Activated naive CD4-positive, alpha-beta T cell treated with anti-CD3 and anti-CD28 coated beads, Interleukin-2, amount 10 ng/mL, durations not matched to agents 7 days and 5 days (primary cell): ENCODE measurements at places on chromosomes 4 and X.

- peak; percentile 79 for DNase-seq
These were observed 42.9 kb upstream of the HS3ST1 start for GRCh38 chr4:11471618-11472017.

GRCh38 chr4:98522636-98523395, 135.6 kb downstream of the TSPAN5 start:
- DNase-seq = no peak

DNA sequence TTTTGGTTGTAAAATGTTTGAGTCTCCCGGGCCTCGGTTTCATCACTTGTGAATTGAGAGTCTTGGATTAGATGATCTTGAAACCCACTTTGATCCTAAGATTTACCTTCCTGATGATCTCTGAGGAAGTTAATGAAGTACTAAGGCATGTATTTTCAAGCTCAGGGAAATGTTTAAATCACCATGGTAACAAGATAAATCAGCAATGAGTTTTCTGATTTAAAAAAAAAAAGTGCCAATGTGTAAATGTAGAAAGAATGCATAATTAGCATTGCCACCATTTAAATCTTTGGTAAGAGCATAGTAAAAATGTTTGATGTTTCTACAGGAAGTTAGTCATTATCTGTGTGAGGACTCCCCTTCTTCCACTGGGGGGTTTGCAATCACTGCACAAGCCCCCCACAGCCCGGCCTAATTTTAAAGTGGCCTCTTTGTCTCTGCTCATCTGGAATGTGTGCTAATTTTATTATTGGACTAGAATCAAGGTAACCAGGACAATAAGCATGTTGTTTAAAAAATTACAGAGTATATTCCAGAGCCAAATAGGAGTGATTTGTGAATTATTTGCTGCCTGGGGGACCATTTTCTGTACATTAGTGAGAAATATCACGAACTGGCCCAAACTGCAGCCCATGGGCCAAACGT, 93.6 kb downstream of the SLC34A2 start:
- DNase-seq = no peak

DNA sequence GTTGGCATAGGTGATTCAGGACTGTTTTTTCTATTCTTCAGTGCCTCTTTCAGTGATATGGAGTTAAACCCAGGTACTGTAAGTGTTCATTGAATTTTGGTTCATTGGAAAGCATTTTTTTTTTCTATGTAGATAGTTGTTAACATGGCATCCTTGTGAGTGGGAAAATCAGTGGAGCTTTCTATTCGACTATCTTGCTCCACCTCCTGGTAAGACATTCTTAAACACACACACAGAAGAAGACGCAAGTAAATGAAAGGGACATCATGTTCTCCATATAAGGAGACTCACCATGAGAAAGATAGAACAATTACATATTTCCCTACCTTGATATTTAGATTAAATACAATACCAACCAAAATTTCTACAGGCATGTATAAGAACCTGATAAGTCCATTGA, 598.5 kb upstream of the SPANXN1 start:
- DNase-seq = no peak

DNA sequence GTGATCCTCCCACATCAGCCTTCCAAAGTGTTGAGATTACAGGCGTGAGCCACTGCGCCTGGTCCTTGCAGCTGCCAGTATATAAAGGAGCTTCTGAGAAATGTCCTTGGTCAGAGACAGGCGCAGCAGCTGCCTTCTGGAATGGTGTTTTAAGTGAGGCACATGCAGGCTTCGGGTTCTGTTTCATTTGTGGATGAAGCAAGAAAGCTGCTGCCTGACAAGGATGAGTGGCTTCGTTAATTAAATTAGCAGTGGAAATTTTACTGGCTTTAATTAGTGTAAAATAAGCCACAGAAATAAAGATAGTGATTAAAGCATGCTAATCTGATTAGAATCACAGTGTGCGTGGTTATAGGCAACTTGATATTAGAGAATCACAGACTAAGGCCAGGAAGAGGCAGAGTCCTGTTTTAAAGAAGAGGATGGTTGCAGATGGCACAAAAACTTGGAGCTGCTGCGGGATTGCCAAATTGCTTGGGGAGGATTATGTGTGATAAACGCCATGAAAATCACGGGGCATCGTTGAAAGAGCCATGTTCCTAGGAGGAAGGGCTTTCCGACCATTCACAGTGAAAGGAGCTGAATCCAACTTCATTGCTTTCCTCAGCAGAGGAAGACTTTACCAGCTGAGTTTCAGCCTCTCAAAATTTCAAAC, 348.4 kb upstream of the FAT1 start:
- DNase-seq = no peak

DNA sequence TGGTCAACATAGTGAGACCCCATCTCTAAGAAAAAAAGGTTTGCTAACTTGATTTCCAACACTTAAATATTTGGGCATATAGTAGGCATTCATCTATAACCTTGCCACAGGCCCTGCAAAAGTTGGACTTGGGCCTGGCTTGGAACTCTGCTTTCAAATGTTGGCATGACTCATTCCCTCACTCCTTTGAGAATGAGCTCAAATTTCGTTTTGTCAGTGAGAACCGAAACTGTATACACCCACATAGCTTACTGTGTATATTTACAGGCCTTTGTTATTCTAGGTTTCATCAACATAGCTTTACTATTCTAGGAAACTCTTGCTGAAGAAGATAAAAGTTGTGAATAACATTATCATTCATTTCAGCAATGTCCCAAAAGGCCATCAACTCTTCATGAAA, 88.7 kb upstream of the ELOVL6 start:
- DNase-seq = no peak

GRCh38 chr4:81003597-81004111, 26.9 kb upstream of the BMP3 start:
- no peak for DNase-seq

- no peak for DNase-seq
These were observed 151.3 kb downstream of the COMMD8 start for GRCh38 chr4:47312170-47312569.

- no peak for DNase-seq
These were observed 2.3 kb downstream of the CLCN4 start for GRCh38 chrX:10159145-10159468.

GRCh38 chrX:110026099-110026844, 23.4 kb downstream of the TMEM164 start:
- no peak for DNase-seq

- DNase-seq = no peak
These were observed 358.3 kb upstream of the TECRL start for GRCh38 chr4:64767547-64767946.
